ENCODE measurements at places on chromosomes 6 and 20. TPM values are rescaled to one million over a fixed set of nuclear protein-coding genes. Genes with fewer than 3 reads are reported as not detected.

DNA sequence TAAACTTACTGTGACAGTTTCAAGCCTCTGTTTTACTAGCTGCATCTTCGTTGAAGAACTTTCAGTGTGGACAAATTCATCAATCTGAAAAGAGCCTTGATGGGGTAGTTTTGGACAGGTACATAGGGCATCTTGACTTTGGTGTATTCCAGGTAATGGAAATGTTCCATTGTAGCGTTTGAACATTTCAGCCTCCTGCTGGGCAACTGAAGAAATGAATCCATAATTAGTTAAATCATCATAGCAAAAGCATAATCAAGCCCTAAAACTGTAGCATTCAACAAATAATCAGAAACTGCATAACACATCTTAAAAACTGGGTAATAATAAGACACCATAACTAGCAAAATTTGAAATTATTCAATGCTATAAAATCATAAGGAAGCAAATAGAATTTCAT, 86.2 kb downstream of the AHI1 start:
- H3K27ac ChIP-seq = no peak overlapping the region
- H3K4me1 ChIP-seq = no peaks in the 10 kb centered on the region
- no peaks in the 10 kb centered on the region for H3K36me3 ChIP-seq
- no peaks in the 10 kb centered on the region for H3K27me3 ChIP-seq
- no peak for DNase-seq

The PIGT gene
- total RNA-seq = 81.9 TPM

The PPIL4 gene
- 33.1 TPM for total RNA-seq

GRCh38 chr6:118313208-118313607, 234.9 kb upstream of the PLN start:
- no peak for DNase-seq
- H3K36me3 ChIP-seq = no peaks in the 10 kb centered on the region
- no peaks in the 10 kb centered on the region for H3K4me1 ChIP-seq
- no peaks in the 10 kb centered on the region for H3K27me3 ChIP-seq
- no peak overlapping the region for H3K27ac ChIP-seq
- no peak overlapping the region for H3K4me3 ChIP-seq

DNA sequence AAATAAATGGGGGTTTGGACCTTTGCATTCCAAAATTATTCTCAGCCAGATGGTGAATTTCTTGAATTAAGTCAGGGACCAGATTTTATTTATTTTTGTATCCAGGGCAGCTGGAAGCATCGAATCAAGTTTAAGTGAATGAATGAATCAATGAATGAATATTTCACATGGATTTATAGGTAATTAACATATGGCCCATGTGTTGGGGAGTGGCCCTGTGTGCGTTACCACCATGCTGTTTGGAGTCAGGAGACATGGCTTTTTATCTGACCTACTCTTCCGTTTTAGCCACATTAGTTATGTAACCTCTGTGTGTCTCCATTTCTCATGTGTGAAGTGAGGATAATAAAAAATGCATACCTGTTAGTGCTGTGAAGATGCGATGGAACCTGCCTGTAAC, 213.5 kb downstream of the CDH26 start:
- DNase-seq = no peak
- H3K27me3 ChIP-seq = no peaks in the 10 kb centered on the region
- H3K4me3 ChIP-seq = no peak overlapping the region
- no peaks in the 10 kb centered on the region for H3K36me3 ChIP-seq

The COL9A3 gene
- not detected for total RNA-seq

DNA sequence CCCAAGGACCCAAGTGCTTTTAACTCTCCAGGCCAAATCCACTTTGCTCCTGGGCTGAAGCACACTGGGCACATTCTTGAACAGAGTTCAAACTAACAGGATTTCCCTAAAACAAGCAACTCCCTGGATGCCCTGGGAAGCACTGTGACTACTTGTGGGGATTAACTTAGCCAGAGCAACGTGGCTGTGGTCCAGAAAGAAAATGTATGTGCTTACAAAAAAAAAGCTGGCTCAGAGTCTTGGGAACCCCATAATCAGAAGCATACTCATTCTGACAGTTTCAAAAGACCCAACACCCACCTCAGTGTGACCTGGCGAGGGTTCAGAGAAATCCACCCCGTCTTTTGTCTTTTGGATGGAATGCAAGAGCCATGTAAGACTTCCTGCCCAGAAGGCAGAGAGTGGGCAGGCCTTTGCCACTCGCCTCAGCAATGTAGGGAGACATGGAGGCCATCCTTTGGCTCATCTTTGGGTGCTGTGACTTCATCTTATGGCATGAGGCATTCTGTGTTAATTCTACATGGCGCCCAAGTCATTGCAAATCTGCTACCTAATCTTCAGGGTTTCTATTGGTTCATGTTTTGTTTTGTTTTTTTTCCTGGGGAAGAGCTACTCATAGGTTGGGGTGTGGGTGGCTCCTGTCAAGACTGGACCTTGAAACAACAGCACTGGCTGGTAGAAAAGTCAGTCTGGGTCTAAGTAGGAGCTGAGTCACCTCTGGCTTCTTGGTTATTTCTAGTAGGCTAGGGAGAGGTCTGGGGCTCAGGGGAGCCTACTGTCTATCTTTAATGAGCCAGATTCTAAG, 248.6 kb upstream of the SUPT3H start:
- H3K4me3 ChIP-seq = no peak overlapping the region
- H3K27me3 ChIP-seq = no peaks in the 10 kb centered on the region
- H3K27ac ChIP-seq = no peak overlapping the region
- no peaks in the 10 kb centered on the region for H3K36me3 ChIP-seq

GRCh38 chr20:49672096-49672664, 41.5 kb downstream of the B4GALT5 start:
- no peak for DNase-seq
- H3K4me1 ChIP-seq = peaks cover 79% of the 10 kb centered on the region
- no peaks in the 10 kb centered on the region for H3K27me3 ChIP-seq

GRCh38 chr6:68139130-68139529, 496.0 kb upstream of the ADGRB3 start:
- no peak overlapping the region for H3K4me3 ChIP-seq
- no peak for DNase-seq
- no peak overlapping the region for H3K27ac ChIP-seq

DNA sequence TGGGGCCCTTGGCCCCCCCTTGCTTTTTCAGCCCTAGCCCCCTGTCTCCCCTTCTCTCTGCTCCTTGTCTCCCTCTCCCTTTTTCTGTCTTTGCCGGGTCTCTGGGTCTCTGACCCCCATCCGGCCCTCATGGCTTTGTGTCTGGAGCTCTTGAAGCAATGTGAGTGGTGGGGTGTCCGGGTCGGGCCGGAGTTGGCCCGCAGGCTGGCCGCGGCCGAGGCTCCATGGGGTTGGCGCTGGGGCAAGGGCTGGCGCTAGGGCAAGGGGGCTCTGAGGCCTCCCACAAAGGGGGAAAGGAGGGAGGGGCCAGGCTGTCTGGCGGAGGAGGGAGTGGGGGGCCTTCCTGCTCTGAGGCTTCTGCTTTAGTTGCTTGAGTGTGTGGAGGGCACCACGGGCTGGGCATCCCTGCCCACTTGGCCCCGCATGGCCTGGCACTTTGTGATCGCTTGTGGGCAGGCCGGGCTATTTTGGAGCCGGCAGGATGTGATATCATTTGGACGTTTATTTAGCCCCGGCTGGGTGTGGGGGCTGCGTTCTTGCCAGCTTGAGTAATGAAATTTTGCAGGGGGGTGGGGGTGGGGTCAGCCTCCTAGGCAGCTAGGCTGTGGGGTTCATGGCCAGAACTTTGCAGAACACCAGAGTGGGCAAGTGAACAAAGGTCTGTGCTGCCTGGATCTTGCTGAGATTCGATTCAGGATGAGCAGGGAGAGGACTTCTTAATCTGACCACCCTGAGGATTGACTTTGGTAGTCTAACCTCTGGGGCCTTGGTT, 78.7 kb upstream of the MYL9 start:
- no peak for DNase-seq
- H3K27me3 ChIP-seq = no peaks in the 10 kb centered on the region
- H3K36me3 ChIP-seq = no peaks in the 10 kb centered on the region
- peaks cover 65% of the 10 kb centered on the region for H3K4me1 ChIP-seq
- peak overlapping the region; percentile 64 for H3K4me3 ChIP-seq

DNA sequence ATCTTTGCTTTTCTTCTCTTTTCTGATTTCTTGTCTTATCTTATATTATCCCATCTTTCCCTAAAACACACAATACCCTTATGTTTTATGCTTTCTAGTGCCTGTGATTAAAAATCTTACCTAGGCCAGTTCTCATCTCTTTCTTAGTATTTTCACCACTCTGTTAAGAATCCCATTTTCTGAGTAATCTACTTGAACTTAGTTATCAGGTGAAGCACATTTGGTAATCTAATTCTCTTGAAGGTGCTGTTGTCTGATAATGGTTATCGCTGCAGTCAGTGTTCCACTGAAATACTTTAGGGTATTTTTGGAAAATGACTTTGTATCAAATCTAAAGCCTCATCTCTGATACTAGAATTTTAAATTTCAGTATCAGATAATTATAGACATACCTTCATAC, 192.5 kb upstream of the MAN1A1 start:
- no peak overlapping the region for H3K27ac ChIP-seq
- no peaks in the 10 kb centered on the region for H3K4me1 ChIP-seq
- DNase-seq = no peak
- H3K36me3 ChIP-seq = no peaks in the 10 kb centered on the region
- no peak overlapping the region for H3K4me3 ChIP-seq
- H3K27me3 ChIP-seq = no peaks in the 10 kb centered on the region

The OPN5 gene
- total RNA-seq = not detected

- DNase-seq = no peak
- no peaks in the 10 kb centered on the region for H3K36me3 ChIP-seq
- H3K27ac ChIP-seq = no peak overlapping the region
- H3K4me1 ChIP-seq = no peaks in the 10 kb centered on the region
These were observed 133.4 kb downstream of the RFPL4B start for GRCh38 chr6:112480553-112480952.

The CENPQ gene
- 5.2 TPM for total RNA-seq

GRCh38 chr6:125759184-125759902, 9.9 kb downstream of the HEY2 start:
- no peak overlapping the region for H3K27ac ChIP-seq
- no peak for DNase-seq
- H3K27me3 ChIP-seq = peaks cover 7% of the 10 kb centered on the region
- no peaks in the 10 kb centered on the region for H3K36me3 ChIP-seq
- no peak overlapping the region for H3K4me3 ChIP-seq
